Activated CD4-positive, alpha-beta T cell treated with anti-CD3 and anti-CD28 coated beads, Interleukin-2, amount 10 ng/mL, durations not matched to agents 24 days and 14 days (primary cell): ENCODE measurements at places on chromosomes 2 and 18. TPM values are rescaled to one million over a fixed set of nuclear protein-coding genes. Genes with fewer than 3 reads are reported as not detected.

- H3K4me1 ChIP-seq, result no peaks in the 10 kb centered on the region
- no peak overlapping the region for H3K27ac ChIP-seq
- DNase-seq, result no peak
- H3K4me3 ChIP-seq, result no peak overlapping the region
These were observed 58.1 kb downstream of the MAP3K19 start for GRCh38 chr2:134988994-134989605.

DNA sequence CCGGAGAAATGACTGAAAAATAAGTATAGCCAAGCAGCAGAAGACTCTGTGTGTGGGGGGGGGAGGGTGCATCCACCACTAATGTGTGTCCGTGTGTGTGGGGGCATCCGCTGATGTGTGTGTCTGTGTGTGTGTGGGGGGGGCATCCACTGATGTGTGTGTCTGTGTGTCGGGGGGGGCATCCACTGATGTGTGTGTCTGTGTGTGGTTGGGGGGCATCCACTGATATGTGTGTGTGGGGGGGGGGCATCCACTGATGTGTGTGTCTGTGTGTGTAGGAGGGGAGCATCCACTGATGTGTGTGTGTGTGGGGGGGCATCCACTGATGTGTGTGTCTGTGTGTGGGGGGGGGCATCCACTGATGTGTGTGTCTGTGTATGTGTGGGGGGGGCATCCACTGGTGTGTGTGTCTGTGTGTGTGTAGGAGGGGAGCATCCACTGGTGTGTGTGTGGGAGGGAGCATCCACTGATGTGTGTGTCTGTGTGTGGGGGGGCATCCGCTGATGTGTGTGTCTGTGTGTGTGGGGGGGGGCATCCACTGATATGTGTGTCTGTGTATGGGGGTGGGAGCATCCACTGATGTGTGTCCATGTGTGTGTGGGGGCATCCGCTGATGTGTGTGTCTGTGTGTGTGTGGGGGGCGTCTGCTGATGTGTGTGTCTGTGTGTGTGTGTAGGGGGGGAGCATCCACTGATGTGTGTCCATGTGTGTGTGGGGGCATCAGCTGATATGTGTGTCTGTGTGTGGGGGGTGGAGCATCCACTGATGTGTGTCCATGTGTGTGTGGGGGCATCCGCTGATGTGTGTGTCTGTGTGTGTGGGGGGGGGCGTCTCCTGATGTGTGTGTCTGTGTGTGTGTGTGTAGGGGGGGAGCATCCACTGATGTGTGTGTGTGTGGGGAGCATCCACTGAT lies 125.0 kb downstream of the NFATC1 start:
- H3K27me3 ChIP-seq, result no peaks in the 10 kb centered on the region
- peak overlapping the region; percentile 92 for H3K27ac ChIP-seq
- H3K4me3 ChIP-seq, result peak overlapping the region; percentile 76

GRCh38 chr2:86274918-86275275 lies 62.5 kb downstream of the REEP1 start:
- DNase-seq, result no peak
- H3K27me3 ChIP-seq, result peaks cover 2% of the 10 kb centered on the region
- peaks cover 15% of the 10 kb centered on the region for H3K36me3 ChIP-seq

- no peaks in the 10 kb centered on the region for H3K36me3 ChIP-seq
- H3K4me3 ChIP-seq, result no peak overlapping the region
- H3K4me1 ChIP-seq, result no peaks in the 10 kb centered on the region
- DNase-seq, result no peak
These were observed 21.4 kb upstream of the AGAP1 start for GRCh38 chr2:235472443-235472842.

- H3K27me3 ChIP-seq, result peaks cover 34% of the 10 kb centered on the region
- H3K4me1 ChIP-seq, result no peaks in the 10 kb centered on the region
- no peaks in the 10 kb centered on the region for H3K36me3 ChIP-seq
- H3K4me3 ChIP-seq, result no peak overlapping the region
These were observed 87.1 kb upstream of the CYP1B1 start for GRCh38 chr2:38163006-38163405.

DNA sequence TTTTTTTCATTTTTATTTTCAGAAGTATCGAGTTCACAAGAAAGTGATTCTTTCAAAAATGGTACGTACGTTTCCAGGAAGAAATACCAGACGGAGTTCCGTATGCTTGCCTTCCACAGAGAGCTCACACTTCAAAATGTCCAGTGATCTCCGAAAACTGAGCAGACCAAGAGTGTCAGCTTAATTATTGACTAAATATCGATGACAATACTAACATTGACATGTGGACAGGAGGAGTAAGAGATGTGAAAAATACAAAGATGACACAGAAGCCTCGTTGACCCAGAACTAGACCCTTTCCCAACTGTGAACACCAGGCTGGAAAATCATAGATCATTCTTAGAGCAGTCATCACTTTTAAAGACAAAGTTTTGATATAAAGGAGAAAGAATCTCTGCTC lies 440.0 kb upstream of the POU3F3 start:
- no peaks in the 10 kb centered on the region for H3K36me3 ChIP-seq
- H3K4me3 ChIP-seq, result no peak overlapping the region
- no peak overlapping the region for H3K27ac ChIP-seq
- H3K4me1 ChIP-seq, result no peaks in the 10 kb centered on the region
- no peak for DNase-seq
- no peaks in the 10 kb centered on the region for H3K27me3 ChIP-seq

GRCh38 chr2:85437488-85438200 lies 19.1 kb downstream of the SH2D6 start:
- peak overlapping the region; percentile 91 for H3K4me3 ChIP-seq
- H3K27me3 ChIP-seq, result no peaks in the 10 kb centered on the region
- DNase-seq, result peak; percentile 91
- H3K27ac ChIP-seq, result peak overlapping the region; percentile 97

DNA sequence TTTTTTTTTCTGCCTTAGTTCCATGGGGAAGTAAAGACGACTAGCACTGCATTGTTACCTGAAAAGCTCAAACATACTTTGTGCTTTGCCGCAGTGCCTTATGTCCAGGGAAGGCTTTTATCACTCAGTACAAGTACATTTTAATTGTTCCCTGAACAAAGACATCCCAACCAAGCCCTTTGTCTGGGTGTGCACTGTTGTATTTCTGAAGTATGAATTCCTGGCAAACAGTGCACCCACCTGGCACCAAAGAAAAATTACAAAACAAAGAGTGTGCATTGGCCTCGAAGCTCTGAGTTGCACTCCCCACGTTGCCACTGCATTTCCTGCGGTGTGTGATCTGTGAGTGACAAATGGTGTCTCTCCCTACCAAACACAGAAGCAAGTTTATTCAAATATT lies 858.5 kb upstream of the PIK3C3 start:
- no peak for DNase-seq
- no peaks in the 10 kb centered on the region for H3K27me3 ChIP-seq
- H3K27ac ChIP-seq, result no peak overlapping the region
- H3K36me3 ChIP-seq, result no peaks in the 10 kb centered on the region

DNA sequence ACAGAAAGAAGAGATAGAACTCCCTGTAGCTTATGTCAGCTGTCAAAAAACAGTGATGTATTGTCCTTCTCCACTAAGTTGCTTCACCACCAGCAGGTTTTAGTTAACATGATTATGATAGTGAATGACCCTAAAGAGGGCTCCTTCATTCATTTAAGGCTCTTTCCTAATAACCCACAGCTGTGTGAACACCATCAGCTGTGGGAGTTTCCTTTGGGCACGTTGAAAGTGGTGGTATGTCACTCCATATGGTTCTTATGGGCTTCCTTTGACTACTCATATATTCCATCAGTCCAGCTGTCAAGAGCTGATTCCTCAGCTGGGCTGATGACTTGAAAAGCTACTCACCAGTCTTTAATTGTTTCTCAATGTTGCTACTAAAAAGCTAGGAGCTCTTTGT lies 210.3 kb downstream of the UBE2E3 start:
- DNase-seq, result peak; percentile 52
- peaks cover 33% of the 10 kb centered on the region for H3K36me3 ChIP-seq
- no peaks in the 10 kb centered on the region for H3K27me3 ChIP-seq
- no peak overlapping the region for H3K27ac ChIP-seq

DNA sequence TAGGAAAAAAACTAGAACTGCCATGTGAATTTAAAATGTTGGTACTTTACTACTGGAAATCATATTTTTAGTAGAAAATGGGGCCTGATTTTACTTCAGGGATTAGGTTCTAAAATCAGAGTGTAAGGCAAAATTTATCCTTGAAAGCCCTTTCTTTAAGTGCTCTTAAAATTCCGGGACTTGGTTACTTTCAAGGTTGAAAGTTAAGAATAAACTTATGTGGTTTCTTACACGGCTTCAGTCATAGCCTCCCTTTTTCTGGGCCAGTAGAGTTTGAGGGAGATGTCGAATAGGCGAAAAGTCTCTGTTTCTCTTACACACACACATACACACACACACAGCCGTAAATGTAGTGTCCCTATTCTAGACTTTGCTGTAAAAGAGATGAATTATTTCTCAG lies 13.1 kb downstream of the KCNE4 start:
- H3K36me3 ChIP-seq, result no peaks in the 10 kb centered on the region
- H3K27ac ChIP-seq, result no peak overlapping the region
- H3K4me1 ChIP-seq, result no peaks in the 10 kb centered on the region

- no peak overlapping the region for H3K4me3 ChIP-seq
- no peak for DNase-seq
- H3K36me3 ChIP-seq, result peaks cover 6% of the 10 kb centered on the region
- H3K27ac ChIP-seq, result no peak overlapping the region
- H3K4me1 ChIP-seq, result no peaks in the 10 kb centered on the region
- no peaks in the 10 kb centered on the region for H3K27me3 ChIP-seq
These were observed 67.7 kb downstream of the FAM210A start for GRCh38 chr18:13658436-13659204.

DNA sequence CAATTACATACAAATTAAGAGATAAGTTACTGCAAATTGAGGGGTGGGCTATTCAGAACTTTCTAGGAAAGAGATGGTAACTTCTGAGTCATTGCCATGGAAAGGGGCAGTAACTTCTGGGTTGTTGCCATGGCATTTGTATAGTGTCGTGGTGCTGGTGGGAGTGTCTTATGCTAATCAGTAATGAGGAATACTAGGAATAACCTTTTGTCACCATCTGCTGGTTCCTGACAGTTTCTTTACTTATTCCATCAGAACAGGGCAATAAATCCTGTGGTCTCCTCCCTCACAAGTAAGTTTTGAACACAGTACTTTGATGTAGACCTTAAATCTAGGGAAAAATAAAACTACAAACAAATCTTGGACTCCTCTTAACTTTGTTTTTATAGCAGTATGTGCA lies 435.4 kb downstream of the BCL11A start:
- no peak for DNase-seq
- H3K27me3 ChIP-seq, result peaks cover 3% of the 10 kb centered on the region
- no peak overlapping the region for H3K27ac ChIP-seq
- H3K36me3 ChIP-seq, result no peaks in the 10 kb centered on the region
- no peak overlapping the region for H3K4me3 ChIP-seq

- no peaks in the 10 kb centered on the region for H3K27me3 ChIP-seq
- no peak overlapping the region for H3K4me3 ChIP-seq
- H3K4me1 ChIP-seq, result no peaks in the 10 kb centered on the region
- H3K27ac ChIP-seq, result no peak overlapping the region
These were observed 643.6 kb upstream of the DDX18 start for GRCh38 chr2:117170897-117171296.

GRCh38 chr18:57343833-57344232 lies 8.5 kb upstream of the ST8SIA3 start:
- no peaks in the 10 kb centered on the region for H3K27me3 ChIP-seq
- no peaks in the 10 kb centered on the region for H3K36me3 ChIP-seq
- DNase-seq, result no peak
- no peak overlapping the region for H3K27ac ChIP-seq
- H3K4me3 ChIP-seq, result no peak overlapping the region

The PROM2 gene
- 0.54 and 1.4 TPM in 2 replicates for total RNA-seq

The KCNG2 gene
- total RNA-seq, result not detected in 2 replicates

The R3HDM1 gene
- total RNA-seq, result 65.8 and 78.3 TPM in 2 replicates

The GALR1 gene
- not detected in 2 replicates for total RNA-seq

The UBXN4 gene
- total RNA-seq, result 116 and 127 TPM in 2 replicates

The VSNL1 gene
- not detected in 2 replicates for total RNA-seq

The ANKAR gene
- 2.9 and 3.4 TPM in 2 replicates for total RNA-seq
